ENCODE measurements at places on chromosomes 11 and 22. TPM values are rescaled to one million over a fixed set of nuclear protein-coding genes. Genes with fewer than 3 reads are reported as not detected.

- no peak for DNase-seq
- peaks cover 7% of the 10 kb centered on the region for H3K4me1 ChIP-seq
- no peak overlapping the region for H3K4me3 ChIP-seq
Measured at GRCh38 chr22:43216738-43217137, 29.8 kb upstream of the TTLL12 start.

Gene ATP6V1E1
- total RNA-seq, result 145 TPM

Gene RPS13
- total RNA-seq, result 1,042 TPM

DNA sequence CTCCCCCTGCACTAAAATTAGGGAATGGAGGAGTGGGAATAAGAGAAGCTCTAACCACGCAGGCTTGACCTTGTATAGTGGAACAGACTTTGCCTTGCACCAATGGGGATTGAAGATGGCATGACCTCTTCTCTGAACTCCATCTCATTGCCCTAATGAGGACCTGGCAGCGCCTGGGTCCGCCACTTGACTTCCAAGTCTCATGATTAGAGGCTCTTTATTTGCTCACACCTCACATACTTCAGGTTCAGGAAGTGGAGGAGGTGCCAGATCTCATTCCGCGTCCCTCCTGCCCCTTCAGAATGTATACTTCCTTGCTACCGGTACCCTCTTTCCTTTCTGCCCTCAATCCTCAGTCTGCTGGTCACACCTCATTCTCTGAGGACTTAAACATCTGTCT, 106.0 kb upstream of the CD44 start:
- H3K4me1 ChIP-seq, result no peaks in the 10 kb centered on the region
- no peak overlapping the region for H3K4me3 ChIP-seq
- H3K36me3 ChIP-seq, result no peaks in the 10 kb centered on the region
- H3K27ac ChIP-seq, result no peak overlapping the region
- H3K27me3 ChIP-seq, result no peaks in the 10 kb centered on the region

DNA sequence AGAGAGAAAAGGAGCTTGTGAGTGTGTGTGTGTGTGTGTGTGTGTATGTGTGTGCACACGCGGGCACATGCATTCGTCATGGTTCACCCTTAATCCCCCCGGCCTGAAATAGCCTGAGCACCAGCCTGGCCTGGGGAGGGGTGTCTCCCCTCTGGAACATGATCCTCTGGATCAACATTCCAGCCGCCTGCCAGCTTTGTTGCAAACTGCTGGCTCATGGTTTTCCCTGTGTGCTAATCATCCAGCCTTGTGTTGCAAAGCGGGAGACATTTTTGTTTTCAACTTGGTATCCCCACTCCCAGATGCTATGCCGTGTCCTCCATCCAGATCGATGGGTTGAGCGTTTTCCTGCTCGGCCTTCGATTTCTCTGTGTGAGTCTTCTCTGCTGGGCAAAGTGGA, 94.3 kb downstream of the FEZ1 start:
- peaks cover 15% of the 10 kb centered on the region for H3K4me1 ChIP-seq
- no peaks in the 10 kb centered on the region for H3K27me3 ChIP-seq
- H3K36me3 ChIP-seq, result no peaks in the 10 kb centered on the region
- no peak overlapping the region for H3K4me3 ChIP-seq
- DNase-seq, result peak; percentile 73

Gene CHEK1
- total RNA-seq, result 10.0 TPM

GRCh38 chr22:32961497-32961896, 96.7 kb downstream of the SYN3 start:
- no peaks in the 10 kb centered on the region for H3K27me3 ChIP-seq
- no peak overlapping the region for H3K27ac ChIP-seq
- no peaks in the 10 kb centered on the region for H3K36me3 ChIP-seq
- peaks cover 17% of the 10 kb centered on the region for H3K4me1 ChIP-seq
- DNase-seq, result no peak
- H3K4me3 ChIP-seq, result no peak overlapping the region

Gene KRTAP5-1
- not detected for total RNA-seq

DNA sequence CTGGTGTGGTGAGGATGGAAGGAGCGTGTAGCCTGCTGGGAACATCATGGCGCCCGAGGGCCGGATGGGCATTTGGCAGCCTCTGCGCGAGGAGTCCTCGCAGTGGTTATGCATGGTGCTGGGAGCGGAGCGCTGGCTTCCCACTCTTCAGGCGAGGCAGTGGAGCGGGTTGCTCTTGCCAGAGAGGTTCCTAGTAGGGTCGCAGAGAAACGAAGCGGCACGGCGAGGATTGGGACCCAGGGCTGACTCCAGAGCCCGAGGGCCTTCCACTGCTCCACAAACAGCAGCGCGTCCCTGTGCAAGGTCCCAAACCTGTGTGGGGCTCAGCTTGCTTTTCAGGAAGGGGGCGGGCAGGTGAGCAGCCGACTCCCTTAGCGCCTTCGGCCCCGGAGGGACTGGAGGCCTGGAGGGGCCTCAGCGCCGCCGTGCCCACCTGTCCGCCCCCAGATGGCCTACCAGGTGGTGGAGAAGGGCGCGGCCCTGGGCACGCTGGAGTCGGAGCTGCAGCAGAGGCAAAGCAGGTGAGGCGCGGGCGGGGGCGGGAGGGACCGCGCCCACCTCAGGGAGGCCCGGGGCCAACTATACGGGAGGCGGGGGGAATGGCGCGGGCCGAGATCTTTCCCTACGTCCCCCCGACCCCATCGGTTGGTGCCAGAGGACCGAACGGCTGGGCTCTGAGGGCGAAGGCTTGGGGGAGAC, 7.2 kb downstream of the ATG16L2 start:
- no peaks in the 10 kb centered on the region for H3K36me3 ChIP-seq
- peak; percentile 39 for DNase-seq

Gene SLC29A2
- 7.4 TPM for total RNA-seq

- no peak overlapping the region for H3K4me3 ChIP-seq
- H3K27ac ChIP-seq, result peak overlapping the region; percentile 62
- no peak for DNase-seq
- H3K4me1 ChIP-seq, result peaks cover 30% of the 10 kb centered on the region
- H3K27me3 ChIP-seq, result no peaks in the 10 kb centered on the region
Measured at GRCh38 chr11:100849901-100850235, 162.8 kb downstream of the ARHGAP42 start.

Gene CCT8L2
- not detected for total RNA-seq

DNA sequence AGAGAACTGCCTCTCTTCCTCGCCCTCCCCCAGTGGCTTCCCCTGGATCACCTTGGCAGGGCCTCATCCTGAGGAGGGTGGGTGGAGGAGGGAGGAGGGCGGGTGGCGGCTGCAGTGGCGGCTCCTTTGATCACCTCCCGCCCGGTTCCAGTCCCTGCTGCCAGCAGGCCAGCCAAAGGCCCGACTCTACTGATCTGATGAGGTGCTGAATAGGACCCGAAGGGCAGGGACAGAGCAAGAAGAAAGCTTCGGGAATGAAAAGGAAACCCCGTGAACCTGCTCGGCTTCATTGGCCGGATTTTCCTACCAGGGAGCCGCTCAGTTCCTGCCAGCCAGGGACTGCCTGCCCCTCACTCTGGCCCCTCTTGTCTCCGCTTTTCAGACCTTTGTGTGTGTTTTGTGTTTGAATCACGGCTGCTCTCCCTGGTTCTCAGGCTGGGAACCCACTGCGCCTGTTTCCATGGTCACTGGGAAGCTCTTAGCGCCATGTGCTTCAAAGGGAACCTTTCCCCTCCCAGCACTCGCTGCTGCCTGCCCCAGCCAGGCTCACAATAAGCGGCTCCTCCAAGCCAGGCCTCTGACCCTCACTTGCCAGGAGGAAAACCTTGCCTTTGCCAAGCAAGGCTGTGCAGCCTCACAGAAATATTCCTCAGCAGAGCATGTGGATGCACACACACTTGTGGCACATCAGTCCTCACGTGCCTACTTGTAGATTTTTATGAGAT, 56.8 kb downstream of the C22orf31 start:
- peak; percentile 85 for DNase-seq
- peaks cover 38% of the 10 kb centered on the region for H3K4me1 ChIP-seq
- H3K27ac ChIP-seq, result peak overlapping the region; percentile 84
- no peak overlapping the region for H3K4me3 ChIP-seq
- H3K27me3 ChIP-seq, result no peaks in the 10 kb centered on the region
- no peaks in the 10 kb centered on the region for H3K36me3 ChIP-seq

Gene OR51B4
- total RNA-seq, result not detected

Gene EMSY
- total RNA-seq, result 19.4 TPM

Gene ROBO3
- total RNA-seq, result 3.7 TPM

- H3K4me1 ChIP-seq, result peaks cover 18% of the 10 kb centered on the region
- H3K27me3 ChIP-seq, result no peaks in the 10 kb centered on the region
- no peak overlapping the region for H3K4me3 ChIP-seq
- no peak for DNase-seq
Measured at GRCh38 chr22:41411021-41411851, 29.5 kb downstream of the TEF start.

Gene NELL1
- total RNA-seq, result 17.7 TPM

GRCh38 chr11:86990515-86990914, 35.3 kb upstream of the FZD4 start:
- no peaks in the 10 kb centered on the region for H3K36me3 ChIP-seq
- no peaks in the 10 kb centered on the region for H3K4me1 ChIP-seq
- H3K27ac ChIP-seq, result no peak overlapping the region

DNA sequence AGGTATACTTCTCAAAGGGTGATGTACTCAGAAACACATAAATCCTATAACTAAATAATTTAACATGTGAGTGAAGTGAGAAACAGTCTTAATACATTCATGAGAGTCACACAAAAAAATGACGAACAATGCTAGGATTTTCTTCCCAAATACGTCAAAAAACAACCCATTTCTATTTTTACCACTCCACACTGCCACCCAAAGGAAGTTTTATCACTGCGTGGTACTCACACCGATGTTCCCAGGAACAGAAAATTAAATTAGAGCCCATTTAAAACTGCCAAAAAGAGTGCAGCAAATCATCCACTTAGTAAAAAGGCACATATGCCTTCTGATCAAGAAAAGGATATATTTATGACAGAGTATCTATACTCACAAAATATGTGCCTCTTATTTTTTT, 710.9 kb upstream of the FAT3 start:
- no peaks in the 10 kb centered on the region for H3K27me3 ChIP-seq
- H3K27ac ChIP-seq, result no peak overlapping the region
- H3K4me1 ChIP-seq, result no peaks in the 10 kb centered on the region

DNA sequence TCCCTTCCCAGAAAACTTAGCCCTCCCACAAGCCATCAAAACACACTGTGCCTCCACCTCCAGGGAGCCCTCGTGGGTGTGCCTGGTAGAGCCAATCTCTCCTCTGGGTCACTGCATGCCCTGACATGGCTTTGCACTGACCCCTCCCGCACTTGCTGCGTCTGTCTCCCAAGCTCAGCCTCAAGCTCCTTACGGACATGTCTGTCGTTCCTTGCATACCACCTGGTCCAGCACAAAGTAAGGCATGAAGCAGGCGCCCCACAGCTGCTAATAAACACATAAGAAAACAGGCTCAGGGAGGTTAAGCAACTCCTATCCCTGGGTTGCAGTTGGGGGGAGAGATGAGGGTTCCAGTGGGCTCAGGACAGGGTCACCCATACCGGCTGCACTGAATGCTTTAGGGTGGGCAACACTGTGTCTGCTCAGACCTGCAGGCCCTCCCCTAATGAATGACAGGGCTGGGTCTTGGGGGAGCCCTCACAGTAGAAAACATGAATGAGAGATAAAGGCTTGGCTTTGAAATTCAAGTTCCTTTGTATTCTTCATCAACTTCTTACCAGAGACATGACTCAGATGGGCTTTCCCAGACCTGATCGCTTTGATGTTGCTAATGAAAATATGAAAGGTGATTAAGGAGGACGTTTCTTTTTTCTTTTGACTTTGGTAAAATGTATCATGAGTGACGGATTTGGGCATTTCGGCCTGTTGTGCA, 38.0 kb downstream of the PHF21B start:
- H3K27me3 ChIP-seq, result no peaks in the 10 kb centered on the region
- no peak overlapping the region for H3K4me3 ChIP-seq
- H3K36me3 ChIP-seq, result no peaks in the 10 kb centered on the region
- no peaks in the 10 kb centered on the region for H3K4me1 ChIP-seq
- no peak overlapping the region for H3K27ac ChIP-seq

Gene OR51A7
- total RNA-seq, result not detected

Gene LMNTD2
- total RNA-seq, result 7.3 TPM

Gene EFCAB6
- 1.0 TPM for total RNA-seq

DNA sequence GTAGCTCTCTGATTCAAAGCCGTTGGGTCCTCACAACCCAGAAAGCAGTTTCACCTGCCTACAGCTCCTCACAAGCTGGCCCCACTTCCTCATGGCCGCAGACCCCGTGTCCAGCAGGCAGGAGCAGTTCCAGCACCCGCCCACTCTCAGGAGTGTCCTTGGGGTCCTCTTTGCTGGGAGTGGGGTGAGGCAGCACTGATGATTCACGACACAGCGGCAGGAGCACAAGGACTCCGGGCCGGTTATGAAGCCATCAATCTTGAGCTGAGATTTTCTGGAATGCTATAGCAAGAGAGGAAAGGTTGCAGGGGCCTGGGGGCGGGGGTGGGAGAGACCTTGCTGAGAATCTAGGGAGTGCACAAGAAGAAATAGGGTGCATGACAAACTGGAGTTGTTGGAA, 311.2 kb downstream of the NXPE2 start:
- H3K4me3 ChIP-seq, result no peak overlapping the region
- no peak overlapping the region for H3K27ac ChIP-seq

GRCh38 chr11:107733518-107733917, 21.7 kb upstream of the SLN start:
- H3K4me3 ChIP-seq, result no peak overlapping the region
- no peak overlapping the region for H3K27ac ChIP-seq
- DNase-seq, result no peak
- no peaks in the 10 kb centered on the region for H3K27me3 ChIP-seq

Gene SLC22A25
- total RNA-seq, result 3.9 TPM

- no peaks in the 10 kb centered on the region for H3K27me3 ChIP-seq
- H3K36me3 ChIP-seq, result no peaks in the 10 kb centered on the region
- H3K27ac ChIP-seq, result no peak overlapping the region
- DNase-seq, result no peak
Measured at GRCh38 chr11:15667127-15667725, 552.5 kb downstream of the INSC start.

GRCh38 chr11:20258376-20258895, 98.2 kb upstream of the DBX1 start:
- no peak overlapping the region for H3K4me3 ChIP-seq
- no peaks in the 10 kb centered on the region for H3K4me1 ChIP-seq
- no peak overlapping the region for H3K27ac ChIP-seq

DNA sequence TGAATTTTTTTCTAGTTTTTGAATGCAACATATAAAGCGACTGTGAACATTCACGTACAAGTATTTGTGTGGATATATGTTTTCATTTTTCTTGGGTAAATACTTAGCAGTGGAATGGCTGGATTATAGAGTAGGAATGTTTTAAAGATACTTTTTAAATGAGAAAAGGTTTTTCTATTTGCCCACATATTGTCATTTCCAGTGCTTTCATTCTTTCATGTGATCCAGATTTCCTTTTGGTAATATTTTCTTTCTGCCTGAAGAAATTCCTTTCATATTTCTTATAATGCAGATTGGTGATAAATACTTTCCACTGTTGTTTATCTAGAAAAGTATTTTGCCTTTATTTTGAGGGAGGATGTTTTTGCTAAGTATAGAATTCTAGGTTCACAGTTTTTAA, 7.9 kb downstream of the DDB2 start:
- H3K36me3 ChIP-seq, result no peaks in the 10 kb centered on the region
- DNase-seq, result no peak
- H3K4me3 ChIP-seq, result no peak overlapping the region

DNA sequence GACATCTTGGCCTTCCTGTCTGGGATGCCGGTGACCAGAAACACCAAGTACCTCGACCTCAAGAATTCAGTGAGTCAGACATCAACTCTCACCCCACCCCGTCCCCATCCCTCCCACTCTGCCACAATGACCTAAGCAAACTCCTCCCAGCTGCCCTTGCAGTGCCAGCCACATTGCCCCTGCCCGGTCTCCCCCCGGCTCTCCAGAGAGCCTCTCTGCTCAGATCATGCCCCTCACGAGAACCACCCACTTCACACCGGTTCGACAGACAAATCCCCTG, 23.6 kb upstream of the MYRF start:
- no peaks in the 10 kb centered on the region for H3K27me3 ChIP-seq
- H3K36me3 ChIP-seq, result no peaks in the 10 kb centered on the region
- no peak for DNase-seq
- H3K27ac ChIP-seq, result no peak overlapping the region
